ENCODE measurements at places on chromosomes 2 and 18.

DNA sequence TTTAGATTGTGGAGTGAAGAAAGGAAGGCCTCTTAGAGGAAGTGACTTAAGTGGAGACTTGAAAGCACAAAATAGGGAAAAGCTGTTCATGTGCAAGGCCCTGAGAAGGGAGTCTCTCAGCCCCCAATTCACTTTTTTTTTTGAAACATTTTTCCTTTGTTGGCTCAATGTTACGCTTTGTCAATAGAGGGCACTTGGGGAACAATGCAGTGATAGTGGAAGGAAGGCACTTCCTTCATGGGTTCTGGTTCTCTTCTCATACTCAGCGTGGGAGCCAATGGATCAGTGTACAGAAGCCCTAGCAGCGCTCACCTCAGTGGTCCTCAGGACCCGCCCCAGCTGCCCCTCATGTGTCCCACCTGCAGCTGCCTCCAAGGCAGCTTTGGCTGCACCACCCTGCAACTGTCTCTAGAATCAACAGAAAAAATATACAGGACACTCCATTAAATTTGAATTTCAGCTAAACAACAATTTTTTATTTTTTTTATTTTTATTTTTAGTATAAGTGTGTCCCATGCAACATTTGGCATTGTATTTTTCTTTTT is 8.6 kb upstream of the C2orf42 start:
- no peak for DNase-seq

GRCh38 chr2:98663511-98664090 is 55.2 kb downstream of the UNC50 start:
- peak; percentile 69 for DNase-seq

- no peak for DNase-seq
Observed at GRCh38 chr2:215619022-215619958, 183.4 kb upstream of the FN1 start.

GRCh38 chr2:161745866-161746614 is 121.8 kb downstream of the SLC4A10 start:
- no peak for DNase-seq

DNA sequence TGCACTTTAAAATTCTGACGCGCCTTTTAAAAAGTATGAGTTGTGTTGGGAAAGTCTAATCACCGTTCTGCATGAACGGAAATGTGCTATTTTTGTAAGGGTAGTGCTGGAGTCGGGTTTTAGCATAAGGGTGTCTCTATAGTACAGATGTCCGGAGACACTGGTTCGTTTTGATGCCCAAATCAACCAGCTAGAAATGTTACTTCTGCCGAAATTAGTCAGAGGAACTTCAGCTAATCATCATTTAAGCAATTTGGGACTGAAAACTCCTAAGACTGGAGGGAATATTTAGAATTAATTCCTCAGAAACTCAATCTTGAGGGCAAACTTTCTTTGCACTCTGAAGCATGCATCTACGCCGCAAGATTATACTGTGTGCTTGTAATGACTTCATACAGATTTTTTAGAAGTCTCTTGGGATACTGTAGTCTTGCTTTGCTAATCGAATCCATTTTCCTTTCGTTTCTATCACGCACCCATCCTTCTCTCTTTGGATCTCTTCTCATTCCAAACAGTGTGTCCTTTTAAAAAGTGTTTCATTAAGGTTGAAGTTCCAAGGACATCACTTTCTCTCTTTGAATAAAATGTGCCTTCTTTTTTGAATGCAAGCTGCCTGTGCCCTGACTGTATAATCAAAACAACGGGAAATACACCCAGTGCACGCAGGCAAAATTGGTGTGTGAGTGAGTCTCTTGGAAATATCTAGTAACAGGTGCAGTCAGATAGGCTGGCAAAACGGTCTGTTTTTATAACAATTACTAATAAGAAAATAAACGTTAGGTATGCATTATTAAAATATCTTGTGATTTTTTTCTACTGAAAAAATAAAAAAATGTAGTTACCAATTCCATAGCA is 270.9 kb upstream of the TCF4 start:
- DNase-seq, result no peak

GRCh38 chr2:4502230-4502843 is 799.0 kb downstream of the DCDC2C start:
- DNase-seq, result no peak

DNA sequence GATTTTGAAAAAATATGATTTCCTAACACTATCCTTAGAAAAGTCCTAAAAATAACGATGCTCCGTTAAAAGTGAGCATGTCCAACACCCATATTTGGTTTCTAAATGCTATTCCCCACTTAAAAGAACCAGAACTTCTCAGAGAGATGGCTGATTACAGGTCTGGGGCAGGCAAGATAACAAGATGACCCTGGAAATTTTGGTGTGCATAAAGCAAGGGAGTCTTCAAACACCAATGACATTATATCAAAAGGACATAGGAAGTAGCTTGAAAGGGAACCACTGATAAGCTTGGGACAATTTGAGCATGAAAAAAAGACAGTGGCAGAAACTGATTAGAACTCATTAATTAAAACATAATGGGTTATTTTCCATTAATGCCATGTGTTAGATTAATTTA is 17.9 kb downstream of the STK17B start:
- no peak for DNase-seq

Measured in thymus (tissue), 14 donors.